Stimulated activated naive CD4-positive, alpha-beta T cell treated with Interleukin-2 at 50 U/mL for 16 hours (primary cell): ENCODE measurements at places on chromosomes 5 and 9.

DNA sequence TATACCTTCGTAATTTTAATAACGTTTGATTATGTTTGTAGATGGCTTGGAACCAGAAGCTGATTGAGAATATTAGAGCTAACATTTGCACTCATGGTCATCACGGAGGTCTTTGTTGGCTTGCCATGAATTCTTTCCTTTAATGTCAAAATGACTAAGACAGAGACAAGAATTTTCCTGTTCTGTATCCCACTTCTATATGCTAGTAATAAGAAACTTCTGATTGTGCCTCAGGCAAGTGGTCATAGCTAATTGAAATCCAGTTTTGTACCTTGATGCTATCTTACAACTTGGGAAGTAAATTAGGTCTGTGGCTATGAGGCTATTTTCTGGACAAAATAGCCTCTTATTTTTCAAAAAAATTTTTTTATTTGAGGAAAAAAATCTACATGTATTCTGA, 167.6 kb downstream of the RANBP17 start:
- no peak for DNase-seq

DNA sequence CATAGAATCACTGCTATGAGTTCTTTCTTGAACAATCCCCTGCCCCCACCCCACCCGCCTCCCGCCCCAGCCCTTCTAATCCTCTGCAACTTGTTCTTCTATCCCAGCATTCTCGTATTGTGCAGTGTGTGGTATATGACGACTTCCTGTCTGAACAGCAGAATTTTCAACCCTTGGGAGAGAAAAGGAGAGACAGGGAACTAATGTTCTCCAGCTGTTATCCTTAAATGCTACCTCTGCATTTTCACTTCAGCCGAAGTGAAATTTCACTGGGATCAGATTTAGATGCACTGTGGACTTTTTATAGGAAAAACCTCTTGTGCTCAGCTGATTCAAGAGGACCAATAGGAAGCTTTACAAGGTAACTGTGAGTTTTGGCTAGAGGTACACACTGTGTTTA, 2.2 kb downstream of the FBXL7 start:
- no peak for DNase-seq

DNA sequence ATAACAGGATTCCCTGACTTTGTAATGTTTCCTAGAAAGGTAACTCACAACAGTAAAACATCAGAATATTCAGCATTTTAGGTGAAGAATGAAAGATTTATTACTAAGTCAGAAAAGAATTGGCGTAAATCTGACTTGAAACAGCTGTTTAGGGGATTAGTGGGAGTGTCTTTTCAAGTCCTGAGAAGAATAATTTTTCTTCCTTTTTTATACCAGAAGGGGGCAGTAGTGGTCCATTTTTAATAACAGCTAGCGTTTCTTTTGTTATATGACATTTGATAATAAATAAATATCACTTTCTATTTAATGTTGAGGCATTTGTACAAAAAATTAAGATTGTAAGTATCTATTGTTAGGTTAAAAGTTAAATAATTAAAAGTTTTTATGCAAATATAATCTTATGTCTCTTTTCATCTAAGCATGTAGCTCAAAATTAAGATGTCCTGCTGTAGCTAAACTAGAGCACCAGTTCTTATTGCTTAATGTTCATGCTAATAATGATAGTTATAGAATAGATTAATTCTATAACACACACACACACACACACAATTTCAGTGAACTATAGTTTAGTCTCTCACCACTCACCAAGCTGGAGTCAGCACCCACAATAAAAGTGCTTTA, 258.7 kb upstream of the ARRDC3 start:
- DNase-seq = no peak

DNA sequence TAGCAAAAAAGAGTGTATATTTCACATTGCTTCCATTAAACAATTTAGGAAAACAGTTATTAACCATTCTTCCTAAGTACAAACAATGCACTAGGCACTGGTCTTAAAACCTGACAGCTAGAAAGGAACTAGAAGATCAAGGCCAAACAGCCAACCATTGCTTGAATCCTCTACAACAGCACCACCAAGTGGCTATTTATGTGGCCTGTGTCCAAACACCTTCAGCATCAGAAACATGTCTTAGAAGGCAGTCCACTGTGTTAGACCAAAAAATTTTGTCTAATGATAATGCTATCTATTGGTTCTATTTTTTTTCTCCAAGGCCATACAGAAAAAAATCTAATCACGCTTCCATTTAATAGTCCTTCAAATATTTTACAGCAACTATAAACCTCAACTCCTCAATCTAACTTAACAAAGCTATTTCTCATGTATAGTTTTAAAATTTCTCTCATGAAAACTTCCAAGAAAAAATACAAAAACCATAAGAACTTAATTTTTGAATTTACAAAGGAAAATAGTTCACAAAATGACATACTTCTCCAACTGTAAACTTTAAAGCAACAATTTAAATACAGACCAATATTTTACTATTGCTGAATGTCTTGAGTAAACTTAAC, 36.1 kb downstream of the CAAP1 start:
- no peak for DNase-seq
